Mononuclear cell (primary cell): ENCODE measurements at places on chromosomes 4 and X. TPM values are rescaled to one million over a fixed set of nuclear protein-coding genes. Genes with fewer than 3 reads are reported as not detected.

Gene ARMCX4
- 5.4 TPM for total RNA-seq

Gene NPFFR2
- total RNA-seq = 0.21 TPM

Gene IL3RA
- 13.2 TPM for total RNA-seq

Gene QRFPR
- not detected for total RNA-seq
